T-helper 2 cell (primary cell): ENCODE measurements at places on chromosomes 7 and 10.

DNA sequence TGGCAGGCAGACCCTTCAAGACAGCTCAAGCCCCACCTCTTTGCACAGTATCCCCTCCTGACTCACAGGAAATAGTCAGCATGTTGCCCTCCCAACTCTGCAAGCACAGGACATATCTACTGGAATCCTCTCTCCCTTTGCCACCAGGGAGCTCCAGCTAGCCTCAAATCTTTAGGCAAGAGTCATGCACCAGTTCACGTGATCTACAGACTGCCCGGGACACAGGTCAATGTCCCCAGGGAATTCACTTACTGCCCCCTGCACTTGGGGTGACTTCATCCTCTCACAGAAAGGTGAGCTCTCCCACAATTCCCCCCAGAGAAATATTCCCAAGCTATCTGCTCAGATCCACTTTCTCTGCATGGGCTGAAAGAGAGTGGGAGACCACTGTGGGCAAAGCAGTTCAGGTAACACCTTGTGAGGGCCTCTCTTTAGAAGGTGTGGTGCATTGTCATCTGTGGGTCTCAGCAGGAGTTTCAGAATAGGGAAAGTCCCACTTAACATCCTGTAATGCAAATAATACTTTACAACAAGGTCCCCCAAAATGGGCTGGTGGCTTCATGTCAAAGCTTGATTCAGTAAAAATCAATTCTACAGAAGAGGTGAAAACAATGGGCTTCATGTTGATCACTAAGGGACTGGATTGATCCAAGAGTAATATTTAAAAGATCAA is 129.9 kb downstream of the NOC3L start:
- DNase-seq: no peak

GRCh38 chr7:12423997-12424745 is 20.5 kb upstream of the VWDE start:
- DNase-seq: no peak

DNA sequence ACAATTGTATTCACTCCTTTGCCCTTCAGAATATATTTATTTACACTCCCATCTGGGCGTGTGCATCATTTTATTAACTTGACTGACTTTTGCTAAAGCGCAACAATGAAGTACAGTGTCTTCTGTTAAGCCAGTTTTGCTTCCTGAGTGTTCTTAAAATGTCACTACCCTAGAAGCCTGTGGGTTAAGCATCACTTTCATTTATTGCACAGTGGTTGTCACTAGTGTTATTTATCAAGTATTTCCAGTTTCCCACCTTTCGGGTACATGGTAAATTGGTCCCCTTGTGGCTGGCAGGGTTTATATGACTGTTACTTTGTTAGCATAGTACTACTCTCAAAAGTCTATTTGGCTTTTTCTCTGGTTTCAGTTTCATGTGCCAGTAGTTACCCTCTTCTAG is 3.3 kb downstream of the HILPDA start:
- no peak for DNase-seq

GRCh38 chr7:2517678-2518507 is 1.7 kb upstream of the LFNG start:
- DNase-seq: no peak

- no peak for DNase-seq
Observed at GRCh38 chr10:90587081-90587491, 270.8 kb downstream of the HTR7 start.

DNA sequence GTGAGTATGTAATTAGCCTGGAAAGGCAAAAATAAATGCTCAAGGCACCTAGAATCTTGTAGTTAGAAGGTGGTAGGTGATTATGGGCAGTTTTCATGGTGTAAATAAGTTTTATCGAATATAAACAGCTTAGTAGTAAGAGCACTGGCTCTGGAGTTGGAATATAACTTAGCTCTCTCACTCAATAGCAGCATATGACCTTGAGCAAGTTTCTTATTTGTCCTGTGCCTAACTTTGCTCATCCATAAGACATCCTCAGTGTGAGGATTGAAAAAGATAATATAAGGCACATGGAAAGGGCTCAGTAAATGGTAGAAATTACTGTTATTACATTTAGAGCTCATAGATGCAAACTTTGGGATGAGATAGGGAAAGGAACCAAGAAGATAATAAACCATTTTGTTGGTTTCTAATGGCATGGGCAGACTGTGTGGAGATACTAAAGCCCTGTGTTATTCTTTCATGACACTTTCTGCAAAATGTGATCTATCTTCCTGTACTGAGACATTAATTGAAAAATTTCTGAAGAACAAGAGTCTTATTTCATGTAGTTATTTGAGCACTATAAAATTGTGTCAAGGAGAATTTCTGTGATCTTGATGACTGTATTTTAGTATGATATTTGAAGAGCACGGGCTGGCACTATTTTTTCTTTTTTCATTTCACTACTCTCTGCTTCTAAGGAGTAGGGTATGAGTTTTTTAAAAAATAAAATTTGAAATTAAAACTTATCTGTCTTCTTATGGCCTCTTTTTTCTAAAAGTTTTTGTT is 3.1 kb downstream of the SLK start:
- DNase-seq: no peak
